ENCODE measurements at places on chromosomes 7 and 10. TPM values are rescaled to one million over a fixed set of nuclear protein-coding genes. Genes with fewer than 3 reads are reported as not detected.

CALD1 gene
- 27.3 TPM for total RNA-seq

CDHR3 gene
- total RNA-seq = 11.4 TPM

SKAP2 gene
- 11.0 TPM for total RNA-seq

MNX1 gene
- total RNA-seq = not detected

TRIM50 gene
- total RNA-seq = not detected

Data from frontal cortex (tissue), 4 donors.